ENCODE measurements at places on chromosomes 6 and 20.

DNA sequence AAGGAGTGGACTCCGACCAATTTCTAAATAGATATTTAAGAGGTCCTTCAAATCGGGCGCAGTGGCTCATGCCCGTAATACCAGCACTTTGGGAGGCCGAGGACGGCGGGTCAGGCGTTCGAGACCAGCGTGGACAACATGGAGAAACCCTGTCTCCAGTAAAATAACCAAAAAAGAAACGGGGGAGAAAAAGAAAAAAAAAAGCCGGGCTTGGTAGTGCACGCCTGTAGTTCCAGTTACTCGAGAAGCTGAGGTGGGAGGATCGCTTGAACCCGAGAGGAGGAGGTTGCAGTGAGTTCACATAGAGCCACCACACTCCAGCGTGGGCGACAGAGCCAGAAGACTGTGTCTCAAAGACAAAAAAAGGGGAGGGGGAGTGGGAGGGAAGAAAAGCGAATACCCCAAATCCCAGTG lies 53.3 kb upstream of the HFE start:
- no peak for DNase-seq

GRCh38 chr6:109079981-109080380 lies 14.7 kb downstream of the SESN1 start:
- no peak for DNase-seq

GRCh38 chr20:23164176-23164601 lies 78.1 kb upstream of the CD93 start:
- no peak for DNase-seq

DNA sequence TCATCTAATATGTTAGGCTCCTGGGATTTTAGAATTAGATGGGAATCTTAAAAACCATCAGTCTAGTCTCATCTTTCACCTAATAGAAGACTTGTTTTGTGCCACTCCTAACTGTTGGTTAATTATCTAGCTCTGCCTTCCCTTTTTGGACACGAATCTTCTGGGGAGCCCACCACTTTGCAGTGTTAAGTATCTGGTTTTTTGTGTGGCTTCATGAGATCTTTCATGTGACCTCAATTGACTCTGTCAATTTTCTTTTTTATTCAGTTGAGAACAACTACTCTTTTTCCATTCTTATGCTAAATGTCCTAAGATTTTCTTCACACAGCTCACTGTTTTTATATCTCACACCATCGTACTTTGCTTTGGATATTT lies 16.9 kb downstream of the TBPL1 start:
- DNase-seq: no peak

GRCh38 chr6:166786704-166787293 lies 159.7 kb upstream of the RPS6KA2 start:
- peak; percentile 55 for DNase-seq

DNA sequence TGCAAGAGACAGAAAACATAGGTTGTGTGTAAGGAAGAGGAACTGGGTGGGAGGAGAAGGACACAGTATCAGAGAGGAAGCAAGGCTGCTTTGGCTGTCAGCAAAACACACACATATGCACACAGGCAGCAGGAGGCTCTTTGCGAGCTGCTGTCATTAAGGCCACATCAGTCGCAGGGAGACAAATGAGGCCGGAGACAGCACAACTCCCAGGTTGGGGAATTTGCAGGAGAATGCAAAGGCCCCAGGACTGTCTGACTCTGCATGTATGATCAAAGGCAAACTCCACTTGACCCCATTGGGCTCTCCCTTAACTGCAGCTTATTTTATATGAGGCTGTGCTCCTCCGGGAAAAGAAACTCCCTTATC lies 35.3 kb downstream of the METTL24 start:
- DNase-seq: no peak
